ENCODE measurements at places on chromosomes 6 and 20.

DNA sequence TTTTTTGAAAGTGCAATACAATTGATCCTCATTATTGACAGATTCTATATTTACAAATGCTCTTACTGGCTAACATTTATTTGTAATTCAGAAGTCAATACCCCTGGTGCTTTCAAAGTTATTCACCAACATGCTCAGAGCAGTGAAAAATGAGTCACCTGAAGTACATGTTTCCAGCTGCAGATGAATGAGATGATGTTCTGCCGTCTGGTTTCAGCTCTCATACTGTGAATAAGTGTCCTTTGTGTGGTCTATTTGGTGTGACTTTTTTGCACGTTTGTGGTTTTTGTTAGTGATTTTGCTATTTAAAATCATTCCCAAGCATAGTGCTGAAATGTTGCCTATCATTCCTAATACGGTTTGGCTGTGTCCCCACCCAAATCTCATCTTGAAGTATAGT is 22.3 kb upstream of the EYA4 start:
- DNase-seq, result no peak

- DNase-seq, result no peak
Measured at GRCh38 chr6:110881546-110882273, 7.1 kb downstream of the AMD1 start.

DNA sequence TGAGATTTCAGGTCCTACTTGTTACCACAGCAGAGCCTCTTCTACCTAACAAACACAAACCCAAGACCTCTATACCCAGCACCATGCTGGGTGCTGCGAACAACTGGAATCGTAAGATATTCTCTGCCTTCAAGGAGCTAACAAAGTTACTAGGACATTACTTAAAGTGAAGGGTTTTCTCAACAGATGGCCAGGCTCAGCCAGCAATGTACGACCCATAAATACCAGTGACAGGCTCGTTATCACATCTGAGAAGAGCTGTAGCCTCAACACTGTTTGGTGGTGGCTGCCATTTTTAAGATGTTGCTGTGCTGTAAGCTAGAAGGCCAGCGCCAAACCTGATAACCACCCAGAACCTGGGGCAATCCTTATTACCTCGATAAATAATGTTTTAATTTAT is 406.5 kb downstream of the KIF16B start:
- DNase-seq, result no peak

DNA sequence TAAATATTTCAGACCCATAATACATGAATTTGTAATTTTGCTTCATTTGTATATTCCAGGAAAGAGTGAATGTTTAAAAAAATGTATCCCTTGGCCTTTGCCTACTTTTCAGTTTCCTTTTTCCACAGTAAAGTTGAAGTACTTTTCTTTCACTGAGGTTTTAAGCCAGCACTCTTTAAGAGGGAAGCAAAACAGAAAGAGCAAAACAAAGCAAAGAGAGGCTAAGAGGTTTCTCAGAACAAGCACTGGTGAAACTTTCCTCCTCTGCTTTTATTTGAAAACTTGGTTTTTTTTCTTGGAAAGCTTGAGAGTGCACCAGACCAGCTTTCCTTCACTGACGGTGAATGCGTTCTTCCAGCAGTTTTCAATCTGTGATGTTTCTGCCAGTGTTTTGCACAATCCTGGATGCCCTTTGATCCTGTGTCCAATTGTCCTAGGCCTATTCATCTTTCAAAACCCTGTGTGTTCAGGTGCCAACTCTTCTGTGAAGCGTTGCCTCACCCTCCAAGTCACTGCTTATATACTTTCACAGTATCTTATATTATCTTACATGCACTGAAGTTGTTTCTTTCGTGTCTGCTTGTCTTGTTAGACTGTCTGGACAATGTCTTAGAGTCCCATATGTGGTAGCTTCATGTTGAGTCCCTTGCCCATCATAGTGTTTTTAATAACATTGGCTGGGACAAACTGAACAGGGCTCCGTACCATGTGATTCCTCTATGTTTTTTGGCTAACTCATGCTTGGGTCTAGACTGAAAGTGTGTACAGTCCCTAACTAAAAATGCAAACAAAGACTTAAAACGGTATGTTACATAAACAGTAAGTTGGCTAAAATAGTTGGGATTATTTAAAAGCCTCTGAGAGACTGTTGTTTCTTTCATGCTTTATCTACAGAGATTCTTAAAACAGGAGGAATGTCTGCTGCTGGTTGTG is 1.9 kb downstream of the RNF217 start:
- DNase-seq, result no peak

DNA sequence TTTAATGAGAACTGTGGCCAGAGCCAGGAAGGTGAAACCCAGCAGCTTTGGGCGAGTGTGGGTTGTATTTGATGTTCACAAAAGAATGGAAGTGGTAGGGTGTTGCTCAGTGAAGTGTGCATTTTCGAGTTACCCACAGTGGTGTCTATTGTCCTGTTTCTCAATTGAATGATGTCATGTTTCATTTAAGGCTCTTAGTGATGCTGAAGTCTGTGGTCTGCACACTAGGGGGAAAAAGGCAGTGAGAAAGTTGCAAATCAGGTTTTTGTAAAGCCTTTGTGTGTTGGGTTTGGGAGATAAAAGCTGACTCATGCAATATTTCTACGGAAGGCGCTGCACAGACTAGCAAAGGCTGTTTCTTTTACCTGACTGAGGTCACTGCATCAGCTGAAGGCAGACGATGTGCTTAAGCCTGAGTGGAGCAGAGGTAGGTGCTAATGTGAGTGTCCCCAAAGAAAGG is 121.1 kb downstream of the PLEKHG1 start:
- no peak for DNase-seq

DNA sequence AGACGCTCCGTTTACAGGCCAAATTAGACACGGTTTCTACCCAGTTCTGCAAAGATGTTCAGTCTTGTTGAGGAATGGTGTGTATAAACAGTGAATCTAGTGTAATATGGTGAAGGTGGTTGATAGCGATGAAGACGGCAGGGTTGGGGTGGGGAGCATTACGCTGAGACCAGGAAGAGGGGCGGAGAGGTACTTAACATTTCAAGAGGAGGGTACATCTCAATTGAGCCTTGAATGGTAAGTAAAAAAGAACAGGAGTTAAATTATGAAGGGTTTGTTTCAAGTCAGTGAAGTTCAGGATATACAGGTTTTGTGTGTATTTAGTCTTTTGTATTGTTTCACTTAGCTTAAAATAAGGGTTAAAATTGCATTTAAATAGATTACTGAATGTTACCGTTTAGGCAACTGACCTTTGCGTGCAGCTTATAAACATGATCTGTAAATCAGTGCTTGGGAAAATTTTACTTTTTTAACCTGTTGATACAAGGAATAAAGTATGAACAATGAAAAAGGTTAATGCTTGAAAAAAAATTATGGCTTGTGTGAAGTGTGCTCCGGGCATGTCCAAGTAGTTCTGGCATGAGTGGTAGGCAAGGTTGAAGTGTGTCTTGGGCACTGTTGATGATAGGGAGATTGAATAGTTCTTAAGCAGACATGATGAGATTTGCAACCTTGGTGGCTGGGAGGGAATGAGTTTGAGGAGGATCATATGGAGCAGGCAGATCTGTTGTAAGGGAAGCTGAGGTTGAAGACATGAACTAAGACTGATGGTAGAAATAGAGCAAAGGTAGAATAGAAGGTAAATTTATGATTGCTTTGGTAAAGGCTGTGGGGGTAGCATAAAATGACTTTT is 842 bp downstream of the POLR1C start:
- no peak for DNase-seq

DNA sequence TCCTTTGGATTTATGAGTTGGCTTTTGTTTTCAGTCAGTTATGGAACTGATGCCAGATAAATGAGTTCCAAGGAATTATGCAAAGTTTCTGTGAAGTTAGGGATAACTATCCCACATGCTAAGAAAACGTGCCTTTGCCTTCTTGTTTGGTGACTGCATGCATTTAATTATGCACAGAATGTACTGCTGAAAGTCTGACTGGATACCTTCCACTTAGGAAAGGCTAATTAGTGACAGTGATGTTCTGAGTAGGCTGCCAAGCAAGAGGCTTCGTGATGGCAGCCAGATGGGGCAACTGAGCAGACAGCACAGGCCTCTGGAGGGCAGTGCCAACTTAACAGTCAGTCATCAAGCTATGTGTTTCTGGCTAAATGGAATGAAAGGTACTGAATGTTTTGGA is 289.9 kb downstream of the CD109 start:
- DNase-seq, result no peak

- DNase-seq, result no peak
Measured at GRCh38 chr6:74578339-74578738, 627.5 kb downstream of the COL12A1 start.

- DNase-seq, result no peak
Measured at GRCh38 chr20:41045671-41046070, 17.0 kb downstream of the TOP1 start.

- DNase-seq, result no peak
Measured at GRCh38 chr6:49563006-49563886, 12.8 kb downstream of the C6orf141 start.

- DNase-seq, result no peak
Measured at GRCh38 chr6:81309811-81310210, 442.7 kb downstream of the TENT5A start.

GRCh38 chr20:13858871-13859270 is 74.0 kb downstream of the NDUFAF5 start:
- DNase-seq, result no peak

DNA sequence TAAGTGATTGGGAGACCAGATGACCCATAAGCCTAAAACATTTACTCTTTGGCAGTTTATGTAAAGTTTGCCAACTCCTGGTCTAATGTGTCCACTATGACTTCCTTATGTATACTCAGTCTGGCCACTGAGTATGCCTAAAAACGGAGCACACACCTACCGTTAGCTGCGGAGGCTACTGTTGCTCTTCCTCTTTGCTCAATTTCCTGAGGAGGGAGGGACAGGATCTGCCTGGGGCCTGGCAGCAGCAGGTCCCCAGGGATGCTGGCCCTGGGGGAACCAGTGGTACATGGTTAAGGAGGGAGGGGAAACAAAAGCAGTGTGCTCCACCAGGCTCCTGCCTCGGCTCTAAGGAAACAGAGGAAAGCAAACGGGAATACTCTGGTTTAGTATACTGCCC is 113.5 kb downstream of the CDYL start:
- DNase-seq, result no peak

- DNase-seq, result no peak
Measured at GRCh38 chr20:36784900-36785299, 11.3 kb upstream of the DSN1 start.

GRCh38 chr6:34517966-34518365 is 38.2 kb downstream of the SPDEF start:
- DNase-seq, result no peak

GRCh38 chr20:52624281-52624680 is 347.9 kb upstream of the TSHZ2 start:
- no peak for DNase-seq

DNA sequence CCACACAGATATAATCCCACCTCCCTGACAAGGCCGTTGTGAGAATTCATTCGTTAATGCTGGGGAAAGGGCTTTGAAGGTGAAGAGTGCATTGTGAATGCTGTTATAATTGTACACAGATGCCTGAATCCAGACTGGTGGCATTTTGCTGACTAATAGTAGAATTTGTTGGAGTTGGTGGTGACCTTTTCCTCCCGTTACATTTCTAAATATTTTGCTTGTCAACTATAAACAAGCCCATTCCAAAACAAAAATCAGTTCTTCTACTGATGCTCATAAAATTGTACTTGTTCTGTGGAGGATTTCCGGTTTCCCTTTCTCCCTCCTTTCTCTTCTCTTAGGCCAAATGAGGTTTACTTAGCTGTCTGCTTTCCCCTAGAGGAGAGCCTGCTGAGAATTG is 253.1 kb upstream of the SUPT3H start:
- no peak for DNase-seq

- DNase-seq, result no peak
Measured at GRCh38 chr6:47535316-47536225, 58.0 kb downstream of the CD2AP start.

DNA sequence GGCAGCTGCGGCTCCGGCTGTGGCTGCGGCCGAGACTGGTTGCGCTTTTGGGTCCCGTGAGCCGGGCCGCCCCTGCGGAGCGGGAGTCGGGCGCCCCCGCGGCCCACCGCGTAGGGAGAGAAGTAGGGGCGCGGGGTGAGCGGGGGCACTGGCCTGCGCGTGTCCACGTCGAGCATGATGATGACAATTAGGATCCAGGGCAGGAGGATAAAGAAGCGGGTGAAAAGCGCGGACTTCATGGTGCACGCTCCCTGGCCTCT is 739 bp downstream of the B3GAT2 start:
- DNase-seq, result no peak

DNA sequence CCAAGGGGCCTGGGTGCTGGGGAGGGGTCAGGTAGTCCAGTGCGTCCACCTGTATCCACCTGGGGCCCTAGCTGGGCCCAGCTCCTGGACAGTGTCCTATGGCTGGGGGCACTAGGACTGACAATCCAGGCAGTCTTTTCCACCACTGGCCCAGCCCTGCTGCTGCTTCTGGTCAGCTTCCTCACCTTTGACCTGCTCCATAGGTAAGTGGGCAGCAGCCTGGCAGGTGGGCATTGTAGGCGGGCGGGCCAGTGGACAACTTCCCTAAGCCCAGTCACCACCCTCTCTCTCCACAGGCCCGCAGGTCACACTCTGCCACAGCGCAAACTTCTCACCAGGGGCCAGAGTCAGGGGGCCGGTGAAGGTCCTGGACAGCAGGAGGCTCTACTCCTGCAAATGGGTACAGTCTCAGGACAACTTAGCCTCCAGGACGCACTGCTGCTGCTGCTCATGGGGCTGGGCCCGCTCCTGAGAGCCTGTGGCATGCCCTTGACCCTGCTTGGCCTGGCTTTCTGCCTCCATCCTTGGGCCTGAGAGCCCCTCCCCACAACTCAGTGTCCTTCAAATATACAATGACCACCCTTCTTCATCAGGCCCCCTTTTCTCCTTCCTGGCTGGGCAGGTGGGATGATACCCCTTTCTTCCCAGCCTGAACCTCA is 584 bp downstream of the C20orf141 start:
- no peak for DNase-seq

GRCh38 chr6:37679539-37680476 is 17.9 kb downstream of the MDGA1 start:
- no peak for DNase-seq

DNA sequence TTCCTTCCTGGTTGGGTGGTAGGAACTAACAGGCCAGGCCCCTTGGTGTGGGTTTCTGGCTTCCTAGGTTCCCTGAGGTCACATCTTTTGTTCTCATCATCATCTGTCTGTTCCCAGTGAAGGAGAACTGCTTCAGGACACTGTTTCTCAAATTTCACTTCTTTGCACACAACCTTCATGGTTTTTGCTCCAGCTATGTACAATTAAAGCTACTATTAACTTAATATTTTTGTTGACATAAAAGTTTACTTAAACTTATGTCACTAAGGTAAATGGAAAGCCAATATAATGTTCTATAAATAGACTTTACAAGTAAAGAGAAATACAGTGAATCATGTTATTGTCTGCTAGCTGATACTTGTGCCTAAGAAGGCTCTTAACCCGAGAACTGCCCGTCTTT is 120.7 kb upstream of the KCNG1 start:
- DNase-seq, result no peak

GRCh38 chr6:142297996-142298753 is 3.6 kb upstream of the ADGRG6 start:
- DNase-seq, result no peak

Data from stimulated activated CD4-positive, alpha-beta T cell treated with anti-CD3 and anti-CD28 coated beads, Interleukin-4, amount 100 ng/mL, for 48 hours (primary cell).